ENCODE measurements at places on chromosomes 3 and 15.

- no peak for DNase-seq
Observed at GRCh38 chr3:14177580-14178246, 688 bp downstream of the XPC start.

GRCh38 chr15:57697588-57697987 lies 8.9 kb upstream of the POLR2M start:
- no peak for DNase-seq

DNA sequence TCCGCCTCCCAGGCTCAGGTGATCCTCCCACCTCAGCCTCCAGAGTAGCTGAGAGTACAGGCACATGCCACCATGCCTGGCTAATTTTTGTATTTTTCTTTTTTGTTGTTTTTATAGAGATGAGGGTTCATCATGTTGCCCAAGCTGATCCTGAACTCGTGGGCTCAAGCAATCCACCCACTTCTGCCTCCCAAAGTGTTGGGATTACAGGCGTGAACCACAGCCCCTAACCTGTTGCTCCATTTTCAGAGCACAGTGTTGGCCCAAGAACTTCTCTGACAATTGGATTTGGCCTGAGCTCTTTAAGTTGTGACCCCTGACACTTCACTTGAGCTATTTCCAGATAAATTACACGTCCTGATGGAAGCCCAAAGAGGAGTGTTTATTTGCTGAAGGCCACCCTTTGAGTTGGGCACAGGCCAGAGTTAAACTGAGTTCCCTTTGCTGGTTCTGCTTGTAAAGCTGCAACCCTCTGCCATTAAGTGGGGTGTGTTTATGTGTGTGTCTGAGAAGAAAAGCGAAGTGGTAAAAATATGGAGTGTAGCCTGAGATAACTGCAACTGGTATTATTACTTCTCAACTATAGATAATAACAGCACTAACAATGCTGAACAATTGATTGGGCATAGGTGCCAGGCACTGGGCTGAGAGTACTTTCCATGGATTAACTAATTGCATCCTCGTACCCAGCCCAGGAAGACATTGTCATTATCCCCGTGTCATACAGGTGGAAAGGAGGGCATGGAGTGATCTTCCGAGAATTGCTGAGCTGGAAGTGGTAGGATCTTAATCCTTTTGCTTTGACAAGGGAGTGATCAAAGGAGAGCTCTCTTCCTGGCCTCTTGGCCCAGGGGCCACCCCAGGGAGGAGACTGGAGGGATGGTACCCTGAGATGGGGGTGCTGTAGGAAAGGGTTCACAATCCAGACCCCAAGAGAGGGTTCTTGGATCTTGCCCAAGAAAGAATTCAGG lies 91.5 kb upstream of the PROK2 start:
- DNase-seq: no peak

GRCh38 chr15:80599359-80599758 lies 95.8 kb upstream of the ABHD17C start:
- no peak for DNase-seq

DNA sequence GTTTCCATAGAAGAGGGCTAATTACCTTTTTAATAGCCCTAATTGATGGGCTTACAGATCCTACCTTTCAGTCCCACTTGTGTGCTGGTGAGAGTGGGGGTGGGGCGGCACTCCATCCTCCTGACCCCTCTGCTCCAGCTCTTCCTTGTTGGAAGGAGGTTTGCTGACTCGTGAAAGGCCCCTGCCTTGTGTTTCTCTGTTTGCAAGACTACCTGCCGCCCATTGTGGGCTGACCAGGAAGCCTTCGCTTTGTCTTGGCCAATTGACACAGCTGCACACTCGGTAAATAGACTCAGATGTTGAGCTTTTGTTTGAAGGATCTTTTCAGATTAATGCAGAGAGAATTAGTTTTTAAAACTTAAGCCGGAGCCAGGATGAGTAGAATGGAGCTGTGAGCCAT lies 197.3 kb upstream of the HES1 start:
- DNase-seq: no peak

DNA sequence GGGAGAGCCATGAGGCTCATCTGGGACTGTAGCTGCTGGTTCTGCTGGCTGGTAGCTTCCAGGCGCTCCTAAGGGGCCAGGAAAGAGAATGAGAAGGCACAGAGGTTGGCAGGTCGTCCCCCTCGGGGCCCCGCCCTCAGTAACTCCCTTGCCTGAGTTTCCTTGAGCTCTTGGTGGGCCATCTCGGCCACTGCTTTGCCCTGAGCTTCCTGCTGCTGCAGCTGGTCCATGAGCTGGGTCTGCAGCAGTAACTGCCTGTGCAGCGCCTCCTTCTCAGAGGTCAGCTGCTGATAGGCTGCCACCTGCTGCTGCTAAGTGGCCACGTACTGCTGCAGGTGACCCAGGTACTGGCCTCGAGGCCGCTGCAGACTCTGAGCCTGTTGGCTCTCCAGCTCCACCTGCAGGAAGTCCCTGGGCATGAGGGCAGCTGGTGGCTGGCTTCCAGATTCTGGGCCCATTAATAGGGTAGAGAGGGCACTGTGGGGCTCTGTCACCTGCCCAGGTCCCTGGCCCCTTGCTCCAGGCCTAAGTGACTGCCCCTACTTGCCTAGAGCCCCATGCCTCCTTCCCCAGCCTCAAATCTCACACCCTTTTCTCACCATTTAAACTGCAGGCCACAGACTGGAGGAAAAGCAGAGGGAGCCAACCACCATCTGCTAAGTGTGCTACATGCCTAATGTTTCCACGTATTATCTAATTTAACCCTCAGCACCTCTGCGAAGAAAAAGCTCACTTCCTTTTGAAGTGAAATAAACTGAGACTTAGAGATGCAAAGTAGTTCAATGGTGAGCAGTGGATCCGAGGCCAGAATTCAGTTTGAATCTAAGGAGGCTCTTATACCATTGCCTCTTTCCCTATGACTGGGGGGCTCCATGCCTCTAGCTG lies 10.8 kb upstream of the VPS33B start:
- DNase-seq: peak; percentile 66

- peak; percentile 28 for DNase-seq
Observed at GRCh38 chr3:179149406-179149867, 1.3 kb downstream of the PIK3CA start.

DNA sequence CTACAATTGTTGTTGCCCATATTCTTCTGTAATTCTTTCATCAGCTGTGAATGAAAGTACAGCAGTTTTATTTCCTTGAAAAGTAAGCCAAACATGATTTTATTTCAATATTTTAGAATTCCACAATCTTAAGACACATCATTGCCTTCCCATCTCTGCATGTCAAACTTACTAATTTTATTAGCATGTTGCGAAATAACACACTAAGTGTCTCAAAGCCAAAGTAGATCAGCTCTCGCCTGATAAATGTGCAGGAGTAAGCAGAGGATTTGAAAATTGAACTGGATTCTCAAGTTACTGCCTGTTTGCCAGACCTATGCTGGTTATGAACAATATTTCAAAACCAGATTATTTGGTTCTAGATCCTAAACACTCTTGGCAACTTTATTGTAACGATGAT lies 25.7 kb downstream of the TGFBR2 start:
- no peak for DNase-seq

DNA sequence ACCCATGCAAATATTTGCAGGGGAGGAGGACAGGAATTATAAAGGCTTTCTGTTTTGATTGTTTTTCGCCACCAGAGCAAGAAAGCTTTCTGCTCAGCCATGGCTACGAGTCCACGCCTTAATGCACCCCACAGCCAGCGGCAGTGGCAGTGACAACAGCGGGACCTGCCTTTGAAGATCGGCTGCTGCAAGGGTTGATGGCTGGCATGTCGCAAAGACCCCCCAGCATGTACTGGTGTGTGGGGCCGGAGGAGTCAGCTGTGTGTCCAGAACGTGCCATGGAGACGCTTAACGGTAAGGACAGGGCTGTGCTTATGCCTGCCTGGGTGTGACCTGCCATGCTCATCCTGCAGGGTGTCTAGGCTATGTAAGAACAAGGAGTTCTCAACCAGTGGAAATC lies 5.3 kb downstream of the LRRK1 start:
- no peak for DNase-seq

DNA sequence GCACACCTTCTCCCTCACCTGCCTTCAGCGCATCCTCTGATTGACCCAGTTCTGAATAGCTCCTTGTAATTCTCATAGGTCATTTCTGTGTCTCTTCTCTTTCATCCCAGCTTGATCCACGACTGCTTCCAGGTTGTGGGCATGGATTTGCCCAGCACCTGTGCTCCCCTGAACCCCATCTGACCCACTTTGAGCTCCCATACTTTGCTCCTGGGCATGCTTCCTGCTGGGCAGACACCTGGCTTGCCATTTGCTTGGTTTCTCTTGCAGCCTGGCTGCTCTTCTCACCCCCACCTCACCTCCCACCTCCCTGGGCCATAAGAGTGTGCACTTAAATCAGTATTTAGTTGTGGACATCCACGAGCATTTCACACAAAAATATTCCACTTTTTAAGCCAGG lies 635.5 kb downstream of the TBL1XR1 start:
- DNase-seq: no peak

DNA sequence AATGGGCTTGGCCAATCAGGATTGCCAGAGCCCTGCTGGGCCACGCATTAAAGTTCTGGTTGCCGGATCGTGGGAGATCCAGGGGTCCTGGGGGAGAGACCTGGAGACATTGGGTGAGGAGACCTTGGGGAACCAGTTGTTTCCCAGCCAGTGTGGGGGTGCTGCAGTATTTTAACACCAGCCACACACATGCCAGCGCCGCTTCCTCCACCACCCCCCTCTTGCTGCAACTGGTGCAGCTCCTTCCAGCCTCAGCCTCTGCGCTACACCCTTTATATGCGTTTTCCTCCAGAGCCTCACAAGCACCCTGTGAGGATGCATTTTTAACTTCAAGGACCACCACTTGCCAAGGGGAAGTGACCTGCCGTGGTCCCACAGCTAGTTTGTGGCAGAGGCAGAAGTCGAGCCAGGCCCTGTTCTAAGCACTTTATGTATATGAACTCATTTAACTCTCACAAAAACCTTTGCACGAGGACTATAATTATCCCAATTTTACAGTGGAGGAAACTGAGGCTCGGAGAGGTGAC lies 29.4 kb upstream of the GRIP2 start:
- DNase-seq: no peak

All from CD4-positive, alpha-beta T cell treated with Interleukin-6 for 4 hours (primary cell).